ENCODE measurements at places on chromosomes 13 and 19.

DNA sequence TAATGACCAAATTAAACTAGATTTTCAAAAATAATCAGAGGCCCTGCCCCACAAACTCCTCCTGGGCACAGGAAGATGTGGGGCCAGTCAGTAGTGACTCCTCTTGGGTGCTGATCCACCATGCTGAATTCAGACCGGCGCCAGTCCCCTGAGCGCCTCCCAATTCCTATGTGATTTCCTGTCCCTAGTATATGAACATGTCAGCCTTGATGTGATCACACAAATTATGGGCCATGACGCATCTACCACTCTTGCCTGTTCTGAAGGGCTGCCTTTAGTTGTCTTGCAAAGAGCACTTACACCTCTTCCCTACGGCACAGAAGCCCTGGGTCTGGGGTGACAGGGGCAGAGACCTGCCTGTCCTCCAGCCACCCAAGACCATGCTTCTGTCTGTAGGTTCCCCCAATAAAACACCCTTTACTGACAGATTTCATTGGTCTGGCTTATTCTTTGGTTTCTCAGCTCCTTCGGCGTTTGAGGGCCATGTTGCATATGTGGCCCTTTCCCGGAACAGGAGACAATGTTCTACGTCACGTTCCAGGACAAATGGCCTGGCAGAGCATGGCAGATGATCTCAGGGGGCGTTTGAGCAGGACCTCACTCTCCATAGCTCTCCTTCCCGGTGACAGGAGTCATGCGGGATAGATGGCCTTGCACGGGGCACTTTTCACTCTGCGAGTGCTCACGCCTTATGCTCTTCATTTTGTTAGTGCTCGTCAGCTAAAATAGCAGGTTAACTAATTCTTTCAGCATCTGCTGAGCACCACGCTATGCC lies 5.6 kb upstream of the ATP11A start:
- DNase-seq: no peak

DNA sequence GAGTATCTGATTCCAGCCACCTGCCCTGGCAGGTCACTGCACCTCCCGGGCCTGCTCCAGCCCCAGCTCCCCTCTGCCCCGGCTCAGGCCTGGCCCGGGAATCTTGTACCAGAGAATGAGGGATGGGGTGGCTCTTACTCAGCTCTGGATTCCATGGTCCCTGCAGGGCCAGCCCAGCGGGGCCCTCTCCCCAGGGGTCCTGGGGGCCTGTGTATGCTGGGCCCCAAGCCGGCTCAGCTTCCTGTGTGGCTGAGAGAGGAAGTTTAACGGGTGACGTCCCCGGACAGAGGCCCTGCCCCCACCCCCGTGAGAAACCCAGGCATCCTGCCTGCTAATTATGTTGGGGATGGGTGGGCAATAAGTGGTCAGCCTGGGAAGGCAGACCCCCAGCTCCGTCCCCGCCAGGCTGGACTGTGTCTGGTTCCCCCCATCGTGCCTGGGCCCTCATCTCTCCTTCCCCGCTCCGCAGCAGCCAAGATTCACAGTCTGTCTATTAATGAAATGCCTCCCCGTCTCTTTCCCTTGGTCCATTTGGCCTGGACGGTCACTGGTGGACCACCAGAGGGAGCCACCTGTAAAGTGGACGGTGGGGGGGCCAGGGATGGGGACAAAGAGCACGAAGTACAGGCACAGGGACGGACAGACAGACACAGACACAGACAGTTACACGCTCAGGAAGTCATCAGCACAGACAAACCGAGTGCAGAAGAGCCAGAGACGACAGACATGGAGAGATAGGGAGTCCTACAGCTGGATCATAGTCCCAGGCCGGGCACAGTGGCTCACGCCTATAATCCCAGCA lies at the start of gene DENND1C:
Gene DENND1C (minus strand): TSS at position 247 of the 802 bp plus-strand sequence. CDS start 92 bp downstream, at position 155.
- peak; percentile 88 for DNase-seq

DNA sequence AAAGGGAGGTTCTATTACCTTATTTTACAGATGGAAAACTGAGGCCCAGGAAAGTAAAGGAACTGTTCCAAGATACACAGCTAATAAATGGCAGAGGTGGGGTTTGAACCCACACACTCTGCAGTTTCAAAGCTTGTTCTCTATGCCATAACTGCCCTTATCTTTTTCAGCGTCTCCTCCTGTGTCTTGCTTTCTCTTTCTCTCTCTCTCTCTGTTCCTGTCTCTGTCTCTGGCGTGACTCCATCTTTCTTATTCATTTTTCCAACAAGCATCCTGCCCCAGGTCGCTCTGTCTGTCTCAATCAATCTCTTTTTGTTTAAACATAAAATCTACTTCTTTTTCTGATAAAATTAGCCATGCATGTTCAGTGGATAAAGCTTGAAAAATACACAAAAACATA lies 3.2 kb upstream of the IFNL4 start:
- DNase-seq: no peak

GRCh38 chr13:22855926-22856325 lies 324.9 kb upstream of the SGCG start:
- no peak for DNase-seq

All from NB4 (cell line).